ENCODE measurements at places on chromosomes 6 and 20.

GRCh38 chr6:112205427-112206109 lies 48.8 kb downstream of the LAMA4 start:
- DNase-seq, result no peak

DNA sequence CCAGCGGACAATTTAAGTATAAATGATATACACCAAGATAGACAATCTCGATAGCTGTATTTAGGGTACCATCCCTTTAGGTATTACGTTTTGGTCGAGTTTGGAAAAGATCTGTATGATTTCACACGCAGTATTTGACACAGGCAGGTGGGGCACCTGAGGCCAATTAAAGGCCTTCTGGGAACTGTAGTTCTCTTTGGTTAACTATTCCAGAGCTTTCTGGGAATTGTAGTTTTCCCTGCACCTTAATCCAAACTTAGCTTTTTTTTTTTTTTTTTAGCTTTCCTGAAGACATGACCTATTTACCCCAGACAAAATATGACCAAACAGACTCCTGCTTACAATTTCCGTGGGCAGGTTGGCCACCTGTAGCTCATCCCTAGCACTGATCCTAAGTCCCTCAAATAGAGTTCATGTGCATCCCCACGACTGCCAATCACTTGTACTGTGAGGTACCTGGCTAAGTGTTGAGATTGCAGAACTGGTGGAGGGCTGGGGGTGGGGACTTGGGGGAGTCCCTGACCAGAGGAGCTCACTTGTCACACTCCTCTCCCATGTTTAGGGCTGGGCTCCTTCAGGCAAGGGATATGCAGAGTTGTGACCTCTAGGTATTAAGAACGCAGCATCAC lies 999 bp upstream of the EHMT2 start:
- DNase-seq, result no peak

- no peak for DNase-seq
Measured at GRCh38 chr6:157887892-157888291, 64.8 kb downstream of the SNX9 start.

GRCh38 chr6:74956559-74957428 lies 249.1 kb downstream of the COL12A1 start:
- DNase-seq, result no peak

- no peak for DNase-seq
Measured at GRCh38 chr6:170017603-170018320, 266.3 kb downstream of the ERMARD start.

- no peak for DNase-seq
Measured at GRCh38 chr20:16397086-16397485, 176.2 kb downstream of the KIF16B start.

- no peak for DNase-seq
Measured at GRCh38 chr6:75272145-75272840, 12.3 kb downstream of the TMEM30A start.
